ENCODE measurements at places on chromosomes 7 and 10.

DNA sequence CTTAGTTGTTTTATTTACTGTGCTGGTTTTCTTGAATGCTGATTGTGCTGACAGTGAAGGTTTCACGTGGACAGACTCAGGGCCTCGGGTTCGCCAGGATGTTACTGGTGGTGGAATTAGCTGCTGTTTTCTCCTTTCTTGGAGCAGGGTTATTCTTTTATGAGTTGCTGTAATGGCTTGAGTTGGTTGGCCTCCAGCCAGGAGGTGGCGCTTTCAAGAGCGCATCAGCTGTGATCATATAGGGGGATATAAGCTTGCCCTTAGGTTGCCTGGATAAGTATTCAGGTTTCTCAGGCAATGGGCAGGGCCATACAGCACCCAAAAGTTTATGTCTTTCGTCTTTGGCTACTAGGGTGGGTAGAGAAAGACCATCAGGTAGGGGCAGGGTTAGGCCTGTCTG, 741.3 kb downstream of the PHTF2 start:
- DNase-seq = no peak

- DNase-seq = no peak
Observed at GRCh38 chr7:120735791-120736190, 122.2 kb downstream of the TSPAN12 start.

DNA sequence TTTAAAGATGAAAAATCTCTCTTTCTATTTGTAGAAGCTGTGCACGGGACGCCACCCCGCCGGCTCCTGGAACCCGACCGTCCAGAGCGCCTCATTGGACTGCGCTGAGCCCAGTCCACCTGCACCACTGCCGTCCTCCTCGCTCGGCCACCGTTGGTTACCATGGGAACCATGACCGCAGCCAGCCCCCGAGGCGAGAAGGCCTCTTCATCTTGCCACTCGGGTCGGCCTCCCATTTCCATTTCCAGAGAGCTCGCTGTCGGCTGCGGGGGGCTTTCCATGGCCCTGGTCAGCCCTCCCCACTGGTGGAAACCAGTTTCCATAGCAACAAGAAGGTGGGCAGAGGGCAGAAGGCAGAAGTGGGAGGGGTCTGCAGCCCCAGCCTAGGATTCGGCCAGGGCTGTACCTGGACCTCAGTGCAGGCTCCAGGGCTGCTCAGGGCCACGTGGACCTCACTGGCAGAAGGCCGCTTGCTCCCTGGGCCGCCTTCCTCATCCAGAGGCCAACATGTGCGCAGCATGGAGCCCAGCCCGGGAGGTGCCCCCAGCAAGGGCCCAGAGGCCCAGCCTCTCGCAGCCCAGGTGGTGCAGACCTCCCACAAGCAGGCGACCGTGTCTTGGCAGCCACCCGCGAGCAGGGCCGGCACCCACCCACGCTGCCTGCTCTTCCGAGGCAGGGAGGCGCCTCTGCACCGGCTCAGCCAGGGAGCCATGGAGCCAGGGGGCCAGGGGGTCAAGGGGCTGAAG, 283.5 kb upstream of the PPP2R2D start:
- no peak for DNase-seq

- no peak for DNase-seq
Observed at GRCh38 chr10:86333826-86334487, 32.6 kb downstream of the GRID1 start.

DNA sequence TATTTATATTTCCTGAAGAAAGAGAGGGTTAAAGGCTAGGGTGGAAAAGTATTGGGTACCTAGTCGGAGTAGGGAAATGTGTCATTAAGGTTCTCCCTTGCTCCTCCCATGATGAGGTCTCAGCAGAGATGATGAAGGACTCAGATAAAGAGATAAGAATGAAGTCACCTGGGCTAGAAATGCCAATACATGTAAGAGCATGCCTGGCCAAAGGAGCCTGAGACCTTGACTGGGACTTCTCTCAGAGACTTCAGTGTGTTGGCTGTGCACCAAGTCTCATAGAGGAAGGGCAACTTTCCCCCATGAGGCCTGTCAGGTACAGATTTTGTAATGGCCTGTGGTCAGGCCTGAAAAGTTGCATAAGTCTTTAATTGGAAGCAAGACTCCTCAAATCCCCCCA, 361.0 kb upstream of the CDC14C start:
- DNase-seq = no peak

GRCh38 chr10:78762086-78762630, 306.6 kb upstream of the ZMIZ1 start:
- DNase-seq = no peak

DNA sequence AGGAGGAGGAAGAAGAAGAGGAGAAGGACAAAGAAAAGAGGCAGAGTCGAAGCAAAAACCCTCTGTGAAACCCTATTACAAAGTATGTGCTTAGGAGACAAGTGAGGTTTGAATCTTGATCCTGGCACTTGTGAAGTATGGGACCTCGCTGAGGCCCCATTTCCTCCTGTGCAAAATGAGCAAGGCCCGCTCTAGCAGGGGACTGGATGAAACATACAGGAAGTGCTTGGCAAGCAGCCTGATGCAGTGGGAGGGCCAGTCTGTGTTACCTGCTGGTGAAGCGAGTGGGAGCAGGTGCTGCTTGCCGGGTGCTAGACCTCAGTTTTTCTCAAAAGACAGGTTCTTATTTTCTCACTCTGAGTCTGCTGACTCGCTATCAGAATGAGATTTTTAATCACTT, 150.4 kb downstream of the JCAD start:
- DNase-seq = no peak

- no peak for DNase-seq
Observed at GRCh38 chr7:102973096-102973802, 60.4 kb downstream of the LRRC17 start.

DNA sequence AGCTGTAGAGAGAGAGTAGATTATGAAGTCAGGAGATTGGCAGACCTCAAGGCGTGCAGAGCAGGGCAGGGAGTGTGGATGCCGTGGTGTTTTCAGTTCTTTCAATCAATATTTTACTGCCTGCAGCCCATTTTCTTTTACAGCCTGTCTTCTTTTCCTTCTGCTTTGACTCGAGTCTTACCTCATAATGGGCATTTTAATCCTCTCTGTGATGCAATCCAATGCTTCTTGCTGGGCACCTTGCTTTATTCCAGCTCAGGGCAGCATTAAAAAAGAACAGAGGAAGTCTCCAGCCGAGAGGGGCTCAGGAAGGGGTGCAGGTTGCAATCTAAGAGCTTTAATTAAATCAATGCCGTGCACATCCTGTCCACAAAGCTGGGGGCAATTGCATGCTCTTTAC, 839.0 kb downstream of the LRMDA start:
- DNase-seq = no peak

All from thyroid gland (tissue), 4 donors.